ENCODE measurements at places on chromosomes 5 and 9.

GRCh38 chr9:3880851-3881250 is 355.1 kb upstream of the RFX3 start:
- peak; percentile 83 for DNase-seq

- DNase-seq: no peak
Observed at GRCh38 chr9:78688796-78689195, 391.9 kb downstream of the PSAT1 start.

DNA sequence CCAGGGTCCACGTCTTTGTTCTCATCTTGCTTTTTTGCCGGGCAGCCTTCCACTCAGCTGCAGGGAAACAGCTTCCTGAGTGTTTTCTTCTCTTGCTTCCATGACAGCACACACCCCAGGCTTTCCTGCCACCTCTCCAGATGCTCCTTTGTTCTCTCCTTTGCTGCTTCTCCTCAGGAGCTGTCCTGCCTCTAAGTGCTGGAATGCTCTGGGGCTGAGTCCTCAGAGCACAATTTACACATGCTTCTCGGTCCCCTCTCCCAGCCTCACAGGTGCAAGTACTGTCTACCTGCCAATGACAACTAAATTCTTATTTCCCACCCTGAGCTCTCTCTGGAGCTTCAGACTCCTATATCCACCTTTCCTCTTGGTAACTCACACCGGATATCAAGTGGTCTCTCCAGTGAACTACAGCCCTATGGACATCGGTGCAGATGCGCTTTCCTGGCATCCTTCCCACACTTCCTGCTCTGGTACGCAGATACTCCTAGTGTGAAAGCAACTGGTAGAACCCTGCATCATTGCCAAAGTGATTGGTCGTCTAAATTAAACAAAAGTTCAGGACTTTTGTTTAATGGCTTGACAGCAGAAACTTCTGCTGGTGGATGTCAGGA is 13.4 kb upstream of the ACSL6 start:
- DNase-seq: no peak

DNA sequence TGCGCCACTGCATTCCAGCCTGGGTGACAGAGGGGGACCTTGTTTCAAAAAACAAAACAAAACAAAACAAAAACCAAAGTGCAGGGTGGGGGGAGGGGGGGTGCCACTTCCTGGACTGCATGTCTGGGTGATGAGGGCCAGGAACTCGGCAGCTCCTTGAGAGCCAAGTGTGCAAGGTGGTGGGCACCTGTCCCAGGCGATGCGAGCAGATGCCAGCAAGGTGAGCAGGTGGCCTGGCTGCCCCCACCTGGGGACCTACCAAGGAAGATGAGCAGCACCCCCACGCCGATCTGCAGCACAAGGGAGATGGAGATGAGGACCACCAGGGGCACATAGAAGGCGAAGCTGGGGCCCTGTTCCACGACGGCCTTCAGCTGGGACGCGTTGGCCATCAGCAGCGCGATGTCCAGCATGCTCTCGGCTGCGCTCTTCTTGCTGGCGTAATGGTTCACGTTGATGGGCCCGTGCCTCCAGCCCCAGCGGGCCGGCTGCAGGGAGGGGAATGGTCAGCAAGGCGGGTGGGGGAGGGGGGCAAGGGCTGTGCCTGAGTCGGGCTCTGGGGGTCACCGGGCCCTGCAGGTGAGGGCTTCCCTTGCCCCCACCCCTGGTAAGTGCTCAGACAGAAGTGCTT is 7.8 kb downstream of the NINJ1 start:
- no peak for DNase-seq

DNA sequence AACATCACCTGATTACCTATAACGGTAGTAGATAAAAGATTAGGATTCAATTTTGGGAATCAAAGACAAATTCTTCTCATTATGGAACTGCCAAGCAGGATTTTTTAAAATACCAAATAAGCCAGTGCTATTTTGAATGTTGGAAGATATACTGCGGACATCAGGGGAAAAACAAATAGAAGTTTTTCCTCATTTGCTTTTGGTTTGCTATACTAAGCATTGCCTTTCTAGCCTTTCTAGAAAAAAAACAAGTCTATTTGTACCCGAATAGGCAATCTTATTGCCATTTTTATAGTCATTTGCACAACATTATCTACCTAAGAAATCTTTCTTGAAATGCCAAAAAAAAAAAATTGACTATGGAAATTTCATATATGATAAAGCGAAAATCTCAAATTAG is 379.5 kb downstream of the CDH10 start:
- DNase-seq: no peak

DNA sequence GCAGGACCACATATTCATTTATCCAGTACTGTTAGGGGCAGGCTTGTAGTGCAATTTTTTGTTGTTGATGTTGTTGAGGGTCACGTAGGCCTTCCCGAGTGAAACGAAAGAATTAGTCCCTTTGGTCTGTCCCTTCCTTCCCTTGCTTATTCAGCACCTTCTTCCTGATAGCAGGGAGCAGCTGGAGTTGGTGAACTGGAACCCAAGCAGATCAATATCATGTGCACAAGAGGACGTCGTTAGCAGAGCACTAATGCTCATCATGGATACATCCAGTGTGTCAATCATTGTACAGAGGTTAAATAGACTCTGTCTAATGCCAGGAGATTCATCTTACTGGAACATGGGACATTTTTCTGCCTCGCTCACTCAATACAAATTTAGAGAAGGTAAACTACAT is 33.0 kb upstream of the MAP1B start:
- DNase-seq: no peak

- no peak for DNase-seq
Observed at GRCh38 chr5:173705512-173706044, 89.1 kb upstream of the BOD1 start.

DNA sequence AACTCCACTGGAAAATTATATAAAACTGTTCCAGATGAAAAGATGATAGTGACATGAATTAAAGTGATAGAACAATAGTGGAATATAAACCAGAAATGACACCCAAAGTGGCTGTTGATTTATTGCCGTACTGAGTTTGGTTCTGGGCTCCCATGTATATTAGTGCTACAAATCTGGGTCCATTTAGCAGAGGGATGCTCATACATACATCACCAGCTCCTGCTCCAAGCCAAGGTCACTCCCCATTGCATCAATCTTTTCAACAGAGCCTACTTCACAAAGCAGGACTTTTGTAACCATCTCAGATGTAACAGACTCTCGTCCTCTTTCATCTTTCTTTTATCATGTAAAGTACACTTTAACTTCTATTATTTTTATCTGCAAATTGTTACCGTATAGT is 208.6 kb downstream of the GAPVD1 start:
- no peak for DNase-seq

GRCh38 chr9:122370869-122371755 is at the start of gene PTGS1:
Gene PTGS1 (plus strand): TSS chr9:122371024. CDS start chr9:122371085, 61 bp downstream.
- DNase-seq: no peak

DNA sequence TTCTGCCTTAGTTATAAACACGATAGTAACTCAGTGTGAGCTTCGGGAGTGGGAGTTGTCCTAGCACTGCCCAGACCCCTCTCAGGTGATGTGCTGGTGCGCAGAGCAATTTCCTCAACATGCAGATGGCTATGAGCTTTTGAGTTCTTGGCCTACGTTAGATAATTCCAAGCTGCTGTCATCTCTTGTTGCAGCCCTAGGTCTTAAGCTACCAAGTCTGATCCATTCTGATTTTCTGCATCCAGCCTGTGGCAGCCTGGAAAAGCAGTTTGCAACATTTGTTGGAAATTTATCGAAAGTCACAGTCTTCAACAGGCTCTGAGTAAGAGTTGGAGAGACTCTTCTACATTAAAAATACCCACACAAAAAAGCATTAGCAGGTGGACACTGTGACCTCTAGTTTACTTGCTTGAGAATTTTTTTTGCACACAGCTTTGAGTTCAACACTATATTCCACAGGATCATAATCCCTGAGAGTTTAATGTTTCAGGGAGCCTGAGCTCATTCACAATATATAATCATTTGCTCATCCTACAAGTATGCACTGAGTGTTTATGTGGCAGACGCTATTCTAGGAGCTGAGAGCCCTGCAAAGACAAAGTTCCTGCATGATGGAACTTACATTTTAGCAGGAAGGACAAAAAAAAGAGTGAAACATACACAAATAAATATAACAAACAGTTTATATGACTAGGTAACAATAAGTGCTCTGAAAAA is 91.6 kb downstream of the UBE2QL1 start:
- no peak for DNase-seq

GRCh38 chr5:115838885-115839518 is 2.4 kb downstream of the ATG12 start:
- peak; percentile 74 for DNase-seq

DNA sequence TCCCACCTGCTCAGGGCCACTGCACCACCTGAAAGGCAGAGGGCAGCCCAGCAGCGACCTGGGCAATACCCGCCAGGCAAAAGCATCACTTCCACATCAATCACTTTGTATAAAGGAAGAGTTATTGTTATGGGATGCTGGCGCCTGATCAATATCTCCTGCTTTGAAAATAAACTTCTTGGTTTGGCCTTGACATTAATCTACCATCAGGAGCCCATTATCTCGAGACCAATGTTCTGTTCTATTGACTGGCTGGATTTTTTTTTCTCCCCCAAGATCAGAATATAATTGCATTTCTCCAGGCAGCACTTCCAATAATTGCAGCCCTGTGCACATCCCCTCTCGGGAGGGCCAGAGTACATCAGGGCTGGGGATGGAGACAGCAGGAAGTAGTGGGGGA is 44.4 kb upstream of the SAP30L start:
- no peak for DNase-seq

GRCh38 chr5:160348080-160348479 is 22.3 kb downstream of the C1QTNF2 start:
- DNase-seq: no peak

DNA sequence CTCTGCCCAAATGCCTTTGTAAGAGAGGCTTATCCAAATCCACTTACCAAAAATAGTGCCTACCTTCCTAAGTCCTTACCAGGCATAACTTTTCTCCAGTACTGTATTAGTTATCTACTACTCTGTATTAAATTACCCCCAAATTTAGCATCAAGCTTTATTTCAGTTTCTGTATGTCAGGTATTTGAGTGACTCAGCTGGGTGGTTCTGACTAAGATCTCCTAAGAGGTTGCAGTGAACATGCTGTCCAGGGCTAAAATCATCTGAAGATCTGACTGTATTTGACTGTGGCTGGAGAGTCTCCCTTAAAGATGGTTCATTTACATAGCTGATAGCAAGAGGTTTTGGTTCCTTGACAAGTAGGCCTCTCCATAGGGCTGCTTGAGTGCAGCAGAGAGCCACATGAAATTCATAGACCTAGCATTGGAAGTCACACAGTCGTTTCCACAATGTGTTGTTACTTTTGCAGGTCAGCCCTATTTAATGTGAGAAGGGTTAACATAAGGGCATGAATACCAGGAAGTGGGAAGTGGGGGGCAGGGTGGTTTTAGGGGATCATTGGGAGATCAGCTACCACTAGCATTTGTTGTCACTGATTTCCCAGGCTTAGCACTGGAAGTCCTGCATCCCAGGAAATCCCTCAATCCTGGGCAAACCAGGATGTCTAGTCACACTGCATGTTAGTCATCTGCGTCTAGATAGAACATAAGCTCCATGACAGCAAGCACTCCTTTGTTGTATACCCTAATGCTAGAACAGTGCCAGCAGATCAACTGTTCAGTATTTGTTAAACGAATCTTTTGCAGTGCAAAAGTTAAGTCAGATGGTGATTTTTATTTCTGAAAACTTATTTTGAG is 2.0 kb upstream of the ZNF622 start:
- DNase-seq: peak; percentile 45

GRCh38 chr5:84885485-84886258 is 501.0 kb upstream of the EDIL3 start:
- peak; percentile 64 for DNase-seq

DNA sequence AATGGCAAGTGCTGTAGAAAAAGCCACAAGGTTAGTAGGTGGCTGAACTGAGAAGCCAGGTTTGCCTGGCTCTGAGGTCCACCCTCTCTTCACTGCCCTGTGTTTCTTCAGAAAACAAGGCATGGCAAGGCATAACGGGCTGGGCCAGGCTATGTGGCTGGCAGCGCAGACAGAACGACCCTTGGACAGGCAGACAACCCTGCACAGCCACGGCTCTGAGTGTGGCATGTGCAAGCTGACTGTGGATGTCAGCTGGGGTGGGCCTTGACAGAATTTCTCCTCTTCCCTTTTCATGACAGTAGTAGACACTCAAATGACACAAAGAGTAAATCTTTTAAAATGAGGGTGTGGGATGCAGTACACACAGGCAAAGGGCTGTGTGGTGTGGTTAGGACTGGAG is 81.7 kb downstream of the MACROH2A1 start:
- no peak for DNase-seq

DNA sequence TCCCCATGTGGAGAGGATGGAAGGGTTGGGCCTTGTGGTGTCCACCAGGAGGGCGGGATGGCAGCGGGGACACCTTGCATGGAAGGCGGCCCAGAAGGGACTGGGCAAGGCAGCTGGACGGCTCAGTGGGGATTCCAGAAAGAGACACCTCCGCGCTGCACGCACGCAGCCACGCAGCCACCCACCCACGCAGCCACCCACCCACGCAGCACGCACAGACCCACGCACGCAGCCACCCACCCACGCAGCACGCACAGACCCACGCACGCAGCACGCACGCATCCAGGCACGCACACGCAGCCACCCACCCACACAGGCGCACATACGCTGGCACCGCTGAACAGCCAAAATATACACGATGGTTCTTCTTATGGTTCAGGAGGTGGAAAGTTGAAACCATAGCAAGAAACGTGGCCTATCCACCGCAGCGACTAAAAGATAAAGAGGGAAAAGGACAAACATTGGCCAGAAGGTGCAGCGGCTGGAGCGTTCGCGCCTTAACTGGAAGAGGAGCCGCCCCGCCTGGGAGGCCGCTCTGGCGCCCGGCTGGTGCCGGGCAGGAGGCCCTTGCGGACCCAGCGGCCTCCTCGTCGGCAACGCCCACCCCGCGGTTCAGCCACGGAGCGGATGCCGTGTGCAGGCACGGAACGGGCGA is 22.2 kb upstream of the EXOC3 start:
- DNase-seq: no peak

GRCh38 chr5:34011536-34011935 is 3.7 kb upstream of the AMACR start:
- peak; percentile 39 for DNase-seq

DNA sequence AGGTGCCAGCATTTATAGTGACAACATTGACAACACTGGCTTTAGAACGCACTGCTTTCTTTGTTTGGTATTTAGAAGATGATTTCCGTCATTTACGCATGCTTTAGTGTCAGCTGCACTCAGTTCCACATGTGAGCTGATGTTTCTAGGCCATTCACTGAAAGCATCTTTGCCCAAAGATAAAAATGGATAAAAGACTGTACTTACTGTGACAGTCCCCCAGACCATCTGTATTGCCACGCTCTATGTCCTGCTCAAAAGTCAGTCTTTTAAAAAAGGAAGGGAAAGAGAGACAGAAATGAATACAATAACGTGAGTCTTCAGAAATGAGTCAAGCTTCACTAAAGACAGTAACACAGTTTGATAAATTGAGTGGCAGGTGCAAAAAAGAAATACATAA is 99.3 kb downstream of the SEMA6A start:
- DNase-seq: no peak

- no peak for DNase-seq
Observed at GRCh38 chr5:31981361-31981945, 192.7 kb downstream of the GOLPH3 start.

- no peak for DNase-seq
Observed at GRCh38 chr5:54844266-54844665, 141.1 kb downstream of the ESM1 start.

Measured in cardiac fibroblast (primary cell).